Epithelial cell of proximal tubule (primary cell): ENCODE measurements at places on chromosomes 5 and 9.

- DNase-seq: no peak
These were observed 11.1 kb upstream of the PAIP1 start for GRCh38 chr5:43567967-43568366.

GRCh38 chr5:36934740-36935356 lies 58.3 kb downstream of the NIPBL start:
- DNase-seq: peak; percentile 56

DNA sequence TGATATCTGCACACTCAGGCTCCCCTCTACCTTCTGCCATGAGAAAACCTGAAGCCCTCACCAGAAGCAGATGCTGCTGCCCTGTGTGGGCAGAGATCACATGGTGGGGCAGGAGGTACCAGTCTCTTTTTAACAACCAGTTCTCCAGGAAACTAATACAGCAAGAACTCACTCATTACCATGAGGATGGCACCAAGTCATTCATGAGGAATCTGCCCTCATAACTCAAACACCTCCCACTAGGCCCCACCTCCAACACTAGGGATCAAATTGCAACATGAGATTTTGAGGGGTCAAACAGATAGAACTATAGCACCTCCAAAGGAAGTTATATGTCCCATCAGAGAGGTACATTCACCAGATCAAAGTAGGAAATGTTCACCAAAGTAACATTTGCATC lies 136.3 kb upstream of the SHB start:
- no peak for DNase-seq

DNA sequence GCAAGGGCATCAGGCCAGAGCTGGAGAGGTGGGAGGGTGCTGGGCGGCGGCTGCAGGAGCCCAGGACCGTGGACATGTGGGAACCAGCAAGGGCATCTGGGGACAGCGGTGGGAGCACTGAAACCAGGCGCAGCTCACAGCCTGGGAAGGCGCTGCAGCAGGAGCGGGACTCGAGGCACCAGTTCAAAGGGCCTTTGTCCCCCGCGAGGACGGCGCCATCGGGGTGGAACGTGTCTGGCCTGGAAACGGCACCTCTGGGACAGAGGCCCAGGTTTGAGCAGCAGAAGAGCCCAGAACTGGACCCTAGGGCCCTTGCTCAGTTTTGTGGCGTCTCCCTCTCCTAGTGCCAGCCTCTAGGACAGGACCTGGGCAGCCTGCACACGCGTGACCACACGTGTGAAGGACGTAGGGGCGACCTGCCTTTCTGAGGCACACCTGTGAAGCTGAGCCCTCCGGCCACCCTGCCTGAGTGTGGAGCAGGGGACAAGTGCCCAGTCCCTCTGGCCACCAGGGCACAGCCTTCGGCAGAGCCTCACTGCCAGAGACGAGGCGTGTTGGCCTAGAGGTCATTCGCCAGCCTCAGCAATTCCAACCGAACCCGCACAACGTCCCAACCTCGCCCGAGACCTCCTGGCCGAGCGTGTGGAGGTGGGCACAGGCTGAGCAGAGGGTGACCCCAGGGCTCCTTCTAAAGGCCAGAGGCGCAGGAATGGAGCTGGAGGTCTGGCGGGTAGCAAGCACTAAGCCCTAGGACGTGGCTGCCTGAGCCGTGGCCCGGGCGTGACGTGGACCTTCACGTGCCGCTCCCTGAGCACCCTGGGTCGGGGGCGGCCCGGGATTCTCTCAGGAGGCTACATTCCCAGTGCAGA lies 2.2 kb upstream of the TMEM210 start:
- DNase-seq: no peak

DNA sequence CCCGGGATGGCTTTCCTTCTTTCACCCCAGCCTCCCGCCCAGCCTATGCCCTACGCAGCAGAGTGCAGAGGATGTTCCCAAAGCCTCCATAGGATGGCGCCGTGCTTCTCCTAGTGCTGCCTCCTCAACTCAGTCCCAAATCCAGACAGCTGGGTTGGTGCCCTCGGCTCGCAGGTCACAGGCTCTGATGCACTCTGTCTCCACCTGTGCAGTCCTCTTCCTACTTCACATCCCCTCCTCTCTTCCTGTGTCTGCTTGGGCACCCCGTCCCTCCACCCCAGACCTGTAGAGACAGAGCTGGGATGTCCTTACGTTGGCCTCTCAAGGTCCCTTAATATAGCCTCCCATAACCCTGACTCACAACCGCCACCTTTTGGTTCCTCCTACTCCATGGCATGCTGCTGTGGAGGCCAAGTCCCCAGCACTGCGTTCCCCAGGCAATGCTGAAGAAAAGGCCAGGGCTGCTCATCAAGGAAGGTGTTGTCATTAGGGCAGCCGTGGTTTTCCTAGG lies 314.4 kb downstream of the GADD45G start:
- DNase-seq: no peak

DNA sequence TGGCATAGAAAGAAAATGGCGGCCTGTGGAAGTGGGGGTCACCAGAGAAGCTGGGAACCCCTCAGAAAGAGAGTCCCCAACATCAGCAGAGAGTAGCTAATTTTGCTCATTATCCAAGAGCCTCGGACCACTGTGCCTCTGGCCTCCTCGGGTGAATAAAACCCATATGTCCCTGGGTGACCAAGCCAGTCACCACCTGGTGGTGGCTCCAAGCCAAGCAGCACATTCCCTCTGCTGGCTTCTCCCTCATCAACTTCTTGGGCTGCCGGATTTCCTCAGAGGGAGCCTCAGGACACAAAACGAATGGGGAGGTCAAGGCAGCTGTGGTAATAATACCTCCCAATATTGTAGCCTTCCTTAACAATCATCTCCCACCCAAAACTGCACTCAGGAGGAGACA lies 242.5 kb downstream of the NFIB start:
- no peak for DNase-seq

GRCh38 chr9:76374783-76375559 lies 19.3 kb downstream of the RFK start:
- peak; percentile 80 for DNase-seq

GRCh38 chr9:93164085-93164484 lies 19.9 kb upstream of the WNK2 start:
- DNase-seq: no peak

- DNase-seq: no peak
These were observed 11.1 kb downstream of the TRIM14 start for GRCh38 chr9:98107926-98108325.

DNA sequence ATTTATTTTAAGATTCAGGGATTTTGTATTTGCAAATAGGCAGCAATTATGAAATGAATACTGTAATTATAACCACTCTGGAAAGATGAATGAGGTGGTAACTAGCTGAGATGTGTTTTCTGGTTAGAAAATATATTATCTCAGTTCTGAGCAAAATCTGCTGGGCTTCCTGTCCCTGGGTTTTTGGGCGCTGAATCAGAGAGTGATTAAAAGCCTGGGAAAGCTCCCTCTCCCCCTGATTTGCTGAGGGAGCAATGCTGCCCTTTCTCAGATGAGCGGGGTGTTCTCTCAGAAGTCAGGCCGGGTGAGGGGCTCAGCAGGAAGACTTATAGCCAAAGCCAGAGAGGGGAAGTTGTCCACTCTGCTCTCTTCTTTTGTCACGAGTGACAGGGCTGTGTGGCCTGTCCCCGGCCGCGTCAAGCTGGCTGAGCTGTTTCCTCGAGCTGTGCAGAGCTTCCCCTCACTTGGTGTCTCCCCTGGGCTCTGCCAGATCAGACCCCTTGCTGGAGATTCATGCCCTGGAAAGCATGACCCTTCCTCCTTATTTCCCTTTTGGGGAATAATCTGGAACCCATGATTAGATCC lies 39.8 kb upstream of the PITX1 start:
- DNase-seq: no peak

DNA sequence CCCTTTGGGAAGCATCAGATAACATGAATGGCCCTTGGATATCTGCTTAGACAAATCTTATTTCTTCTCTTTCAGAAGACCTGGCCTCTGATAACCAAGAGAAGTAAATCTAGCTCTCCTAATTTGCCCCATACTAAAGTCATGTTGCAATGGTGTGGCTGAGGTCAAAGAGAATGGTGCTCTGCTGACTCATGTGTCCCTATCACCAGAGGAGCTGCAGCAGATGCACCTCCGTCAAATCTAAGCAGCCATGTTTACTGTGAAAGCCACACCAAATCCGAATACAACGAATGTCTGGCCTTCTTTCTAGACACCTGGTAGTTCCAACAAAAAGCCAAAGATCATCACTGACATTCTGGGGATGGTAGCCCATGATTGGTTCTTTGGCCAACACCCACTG lies 23.2 kb downstream of the RETREG1 start:
- DNase-seq: no peak

- no peak for DNase-seq
These were observed 152.7 kb downstream of the CWC27 start for GRCh38 chr5:64921386-64921785.

DNA sequence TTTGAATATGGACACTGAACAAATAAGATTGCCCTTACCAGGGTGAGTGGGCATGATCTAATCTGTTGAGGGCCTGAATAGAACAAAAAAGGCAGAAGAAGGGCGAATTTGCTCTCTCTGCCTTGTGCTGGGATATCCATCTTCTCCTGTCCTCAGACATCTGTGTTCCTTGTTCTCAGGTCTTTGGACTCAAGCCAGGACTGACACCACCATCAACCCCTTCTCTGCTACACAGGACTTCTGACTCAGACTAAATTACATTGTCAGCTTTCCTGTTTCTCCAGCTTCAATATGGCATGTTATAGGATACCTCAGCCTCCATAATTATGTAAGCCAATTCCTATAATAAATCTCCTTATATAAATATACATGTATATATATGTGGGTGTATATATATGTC lies 40.8 kb upstream of the SLCO6A1 start:
- DNase-seq: no peak

DNA sequence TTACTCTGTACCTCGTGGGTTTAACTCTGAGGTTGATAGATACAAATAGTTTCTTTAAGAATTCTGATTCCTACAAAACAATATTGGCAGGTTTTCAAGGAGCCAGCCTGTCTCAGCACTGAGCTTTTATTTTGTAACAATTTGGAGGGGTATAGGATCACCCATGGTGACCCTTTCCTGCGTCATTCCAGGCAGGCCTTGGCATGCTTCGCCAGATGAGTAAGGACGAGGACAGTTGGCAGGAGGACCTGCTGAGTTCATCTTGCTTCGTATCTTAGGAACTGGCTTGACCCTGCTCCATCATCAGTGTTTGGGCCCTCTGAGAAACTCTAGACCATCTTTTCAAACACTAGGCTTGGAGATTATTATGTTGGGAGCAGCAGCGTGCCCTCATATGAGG lies 17.9 kb downstream of the ZNF462 start:
- DNase-seq: no peak

- DNase-seq: no peak
These were observed 143.0 kb upstream of the LHFPL2 start for GRCh38 chr5:78791501-78792100.

DNA sequence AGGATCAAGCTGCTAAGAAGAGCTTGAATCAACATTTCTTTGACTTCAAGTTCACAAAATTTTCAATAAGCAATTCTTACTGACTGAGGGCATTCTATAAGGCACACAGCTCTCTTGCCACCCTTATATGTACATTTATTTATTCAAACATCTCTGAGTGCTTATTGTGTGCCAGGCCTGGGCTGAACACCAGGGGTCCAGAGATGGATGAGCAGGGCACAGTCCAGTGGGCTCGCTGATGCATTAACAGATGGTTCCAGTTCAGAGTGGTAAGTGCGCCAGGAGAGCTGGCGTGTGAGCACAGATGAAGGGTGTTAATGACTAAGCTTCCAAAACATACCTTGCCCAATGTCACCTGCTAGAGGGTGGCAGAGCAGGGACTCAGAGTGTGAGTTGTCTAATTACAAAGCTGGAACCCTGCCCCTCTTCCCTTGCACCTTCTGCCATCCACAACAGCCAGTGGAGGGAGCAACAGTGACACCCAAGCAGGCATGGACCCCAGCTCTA lies 24.6 kb downstream of the ALG2 start:
- no peak for DNase-seq

GRCh38 chr5:72189146-72189545 lies 81.9 kb downstream of the MAP1B start:
- DNase-seq: no peak

- DNase-seq: no peak
These were observed 64.3 kb downstream of the RAPGEF6 start for GRCh38 chr5:131570757-131571156.

DNA sequence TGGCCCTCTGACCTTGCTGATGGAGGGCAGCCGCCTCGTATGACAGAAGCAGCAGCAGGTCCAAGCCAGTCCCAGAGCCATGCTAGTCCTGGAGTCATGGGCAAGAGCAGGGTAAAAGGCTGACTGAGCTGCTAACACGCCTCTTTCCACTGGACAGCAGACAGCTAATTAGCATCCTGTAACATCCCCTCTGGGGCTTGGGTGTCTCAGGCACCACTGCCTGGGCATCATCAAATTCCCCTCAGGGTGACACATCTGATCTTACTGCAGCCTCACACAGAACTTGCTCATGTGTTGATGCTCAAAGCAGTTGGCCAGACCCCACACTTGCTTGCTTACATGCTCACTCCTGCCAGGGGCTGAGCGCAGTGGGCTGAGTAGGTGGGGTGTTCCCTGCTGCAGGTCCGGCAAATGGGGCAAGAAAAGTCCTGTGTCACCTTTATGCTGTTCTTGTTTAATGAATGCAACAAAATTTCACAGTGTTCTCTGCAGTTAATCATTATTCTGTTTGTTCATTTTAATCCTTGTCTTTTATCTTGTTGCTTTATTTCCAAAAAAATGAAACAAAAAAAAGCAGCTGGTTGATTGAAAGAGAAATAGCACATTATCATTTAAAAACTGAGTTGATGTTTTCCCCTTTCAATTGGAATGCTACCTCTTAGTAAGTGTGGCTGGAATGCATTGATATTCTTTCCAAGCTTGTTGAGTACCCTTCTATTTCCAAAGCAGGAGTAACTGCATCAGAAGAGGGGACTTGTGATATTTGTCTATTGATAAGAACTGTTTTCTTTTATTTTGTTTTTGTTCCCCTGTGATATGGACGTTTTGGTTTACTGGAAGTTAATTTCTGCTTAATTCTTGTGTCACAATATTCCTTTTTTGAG lies 254.1 kb downstream of the CDH18 start:
- no peak for DNase-seq

- DNase-seq: no peak
These were observed 49.5 kb downstream of the KCNT1 start for GRCh38 chr9:135751501-135751900.

DNA sequence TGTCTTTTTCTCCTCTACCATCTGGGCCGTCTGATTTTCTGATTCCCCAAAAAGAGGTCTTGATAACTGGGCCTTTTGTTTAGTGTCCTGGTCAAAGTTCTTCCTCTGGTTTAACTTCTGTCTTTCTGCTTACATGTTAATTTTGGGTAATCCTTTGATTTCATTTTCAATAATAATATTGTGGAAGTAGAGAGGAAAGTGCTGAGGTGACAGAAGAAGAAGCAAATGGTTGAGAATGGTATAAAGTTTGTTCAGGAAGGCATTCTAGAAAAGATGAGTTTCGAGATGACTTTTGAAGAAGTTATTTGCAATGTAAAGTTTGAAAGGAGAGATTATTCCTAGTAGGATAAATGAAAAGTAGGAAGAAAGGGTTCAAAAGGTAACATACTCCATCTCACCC lies 118.1 kb downstream of the UNC13B start:
- DNase-seq: no peak
